ENCODE measurements at places on chromosomes 4 and X.

GRCh38 chr4:167023364-167023925 lies 210.8 kb downstream of the SPOCK3 start:
- DNase-seq = no peak

DNA sequence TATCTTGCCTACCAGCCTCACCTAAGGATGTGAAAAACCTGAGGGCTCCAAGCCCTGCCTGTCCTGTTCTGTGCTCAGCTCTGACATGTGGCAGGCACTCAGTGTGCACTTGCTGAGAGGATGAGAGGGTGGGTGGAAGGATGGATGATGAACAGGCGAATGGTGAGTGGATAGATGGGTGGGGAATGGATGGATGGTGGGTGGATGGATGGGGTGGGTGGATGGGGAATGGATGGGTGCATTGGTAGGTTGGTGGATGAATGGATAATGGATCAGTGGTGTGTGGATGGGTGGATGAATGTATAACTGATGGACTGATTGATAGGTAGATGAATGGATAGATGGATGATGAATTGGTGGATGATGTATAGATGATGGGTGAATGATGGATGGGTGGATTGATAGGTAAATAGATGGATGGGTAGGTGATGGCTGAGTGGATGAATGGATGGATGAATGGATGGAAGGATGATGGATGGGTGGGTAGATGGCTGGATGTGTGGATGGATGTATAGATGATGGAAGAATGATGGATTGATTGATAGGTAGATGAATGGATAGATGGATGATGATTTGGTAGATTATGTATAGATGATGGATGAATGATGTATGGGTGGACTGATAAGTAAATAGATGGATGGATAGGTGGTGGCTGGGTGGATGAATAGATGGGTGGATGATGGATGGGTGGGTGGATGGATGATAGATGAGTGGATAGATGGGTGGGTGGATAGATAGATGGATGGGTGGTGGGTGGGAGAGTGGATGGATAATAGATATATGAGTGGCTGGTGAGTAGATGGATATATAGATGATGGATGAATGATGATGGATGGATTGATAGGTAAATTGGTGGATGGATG lies 69.3 kb upstream of the NKX1-1 start:
- no peak for DNase-seq

DNA sequence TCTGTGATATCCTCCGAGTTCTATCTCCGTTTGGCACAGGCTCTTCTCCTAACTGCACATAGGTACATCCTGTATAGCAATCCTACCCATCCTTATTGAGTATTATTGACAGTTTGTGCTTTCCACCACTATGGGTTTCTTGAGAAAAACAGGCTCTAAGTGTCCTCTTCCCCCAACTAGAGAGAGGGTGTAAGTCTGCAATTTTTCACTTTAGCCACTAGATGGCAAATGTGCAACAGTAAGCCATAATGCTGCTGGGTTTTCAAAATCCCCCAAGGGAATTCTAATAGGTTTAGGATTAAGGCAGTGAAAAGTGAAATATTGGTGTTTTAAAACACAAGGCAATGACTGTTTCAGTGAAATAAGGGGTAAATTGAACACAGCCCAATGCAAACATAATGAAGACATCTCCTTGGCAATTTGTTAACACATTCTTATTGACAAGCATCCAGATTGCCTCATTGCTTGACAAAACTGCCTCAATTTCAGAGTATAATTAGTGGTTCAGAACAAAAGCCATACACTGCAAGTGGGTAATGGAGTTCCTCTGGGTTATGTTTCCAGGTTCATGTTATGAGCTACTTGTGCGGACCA lies 239.0 kb upstream of the HTR2C start:
- peak; percentile 12 for DNase-seq

- no peak for DNase-seq
These were observed 78.7 kb downstream of the TRPC5 start for GRCh38 chrX:112003909-112004308.

DNA sequence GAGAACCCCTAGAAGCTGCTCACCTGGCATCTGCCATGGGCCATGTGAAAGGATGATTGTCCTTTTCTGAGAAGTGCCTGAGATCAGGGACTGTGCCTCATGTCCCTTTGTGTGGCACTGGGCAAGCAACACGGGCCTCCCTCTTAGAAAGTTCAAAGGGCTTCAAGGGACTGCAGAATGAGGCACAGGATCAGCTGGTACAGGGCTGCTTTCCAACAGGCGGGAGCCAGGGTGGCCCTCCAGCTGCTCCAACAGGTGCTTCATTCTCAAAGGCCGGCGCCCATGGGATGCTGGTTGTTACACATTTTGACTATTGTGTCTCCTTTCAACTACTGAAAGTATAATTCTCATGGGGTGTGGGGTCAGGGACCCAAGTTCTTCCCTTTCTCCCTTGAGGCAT lies 114.7 kb downstream of the ENPP6 start:
- DNase-seq = no peak

GRCh38 chrX:49237060-49237459 lies 1.8 kb downstream of the CCDC22 start:
- DNase-seq = no peak

DNA sequence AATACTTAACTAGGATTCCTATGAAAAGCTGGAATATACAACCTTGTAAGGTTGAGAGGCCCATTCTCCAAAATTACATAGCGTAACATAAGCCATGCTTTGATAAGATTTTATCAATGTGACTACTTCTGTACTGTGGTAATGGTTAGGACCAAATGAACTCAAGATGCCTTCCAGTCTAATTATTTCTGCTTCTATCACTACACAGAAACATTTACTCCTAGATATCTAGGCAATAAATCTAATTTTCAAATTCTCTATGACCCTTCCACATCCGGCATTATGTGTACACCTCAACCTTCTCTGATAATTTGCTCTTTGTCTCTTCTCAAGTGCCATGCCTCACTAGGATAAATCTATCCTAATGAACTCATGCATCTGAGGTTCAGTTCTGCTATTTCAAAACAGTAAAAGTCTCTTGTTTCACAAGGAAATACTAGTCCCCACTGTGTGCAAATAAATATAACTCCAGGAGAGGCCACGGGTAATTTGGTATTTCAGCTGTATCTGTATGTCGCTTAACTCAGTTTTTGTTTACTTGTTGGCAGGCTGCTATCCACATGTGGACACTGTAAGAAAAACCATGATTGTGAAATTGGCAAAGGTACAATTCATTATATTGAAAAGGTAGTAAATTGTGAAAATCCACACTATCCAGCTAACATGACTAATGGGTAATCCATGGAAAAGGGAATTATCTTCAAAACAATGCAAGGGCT lies 93.3 kb downstream of the PRDM5 start:
- DNase-seq = no peak

DNA sequence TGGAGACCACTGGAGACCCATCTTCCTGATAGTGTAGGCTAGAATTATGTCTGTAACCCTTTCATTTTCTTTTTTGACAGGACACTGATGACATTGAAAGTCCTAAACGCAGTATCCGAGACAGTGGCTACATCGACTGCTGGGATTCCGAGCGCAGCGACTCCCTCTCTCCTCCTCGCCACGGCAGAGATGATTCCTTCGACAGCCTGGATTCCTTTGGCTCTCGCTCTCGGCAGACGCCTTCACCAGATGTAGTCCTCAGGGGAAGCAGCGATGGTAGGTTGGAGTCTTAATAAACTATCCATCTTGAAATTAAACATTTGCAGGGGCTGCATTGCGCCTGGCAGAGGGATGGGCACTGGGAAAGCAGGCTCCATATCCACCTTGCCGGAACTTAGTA lies 75.4 kb downstream of the LIMCH1 start:
- DNase-seq = peak; percentile 14

DNA sequence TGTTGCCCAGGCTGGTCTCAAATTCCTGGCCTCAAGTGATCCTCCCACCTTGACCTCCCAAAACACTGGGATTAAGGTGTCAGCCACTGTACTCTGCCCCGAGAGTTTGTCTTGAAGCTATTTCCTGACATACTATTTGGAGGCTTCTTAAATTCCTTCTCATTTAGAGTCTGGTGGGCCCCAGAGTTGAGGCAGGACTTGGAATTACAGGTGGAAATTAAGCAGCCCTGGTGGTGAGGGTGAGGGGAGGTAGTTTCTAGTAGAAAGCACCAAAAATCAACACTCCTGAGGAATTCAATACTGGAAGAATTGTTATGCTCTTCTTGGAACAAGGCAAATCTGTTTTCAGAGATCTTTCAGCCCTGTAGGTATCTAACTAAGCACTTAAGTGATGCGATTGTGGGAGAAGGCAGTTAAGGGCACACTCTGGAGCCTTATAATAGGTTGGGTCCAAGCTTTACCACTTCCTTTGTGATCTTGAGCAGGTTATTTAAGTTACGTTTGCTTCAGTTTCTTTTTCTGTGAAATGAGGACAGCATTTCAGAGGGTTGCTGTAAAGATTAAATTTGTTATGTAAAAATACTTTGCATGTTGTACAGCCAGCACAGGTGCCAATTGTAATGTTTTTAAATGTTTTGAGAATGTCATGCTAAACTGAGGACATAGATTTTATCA lies 200.7 kb downstream of the SOWAHB start:
- no peak for DNase-seq

GRCh38 chr4:178881937-178882336 lies 1439.7 kb upstream of the AGA start:
- DNase-seq = no peak

- DNase-seq = no peak
These were observed 22.8 kb downstream of the RPL9 start for GRCh38 chr4:39435659-39436563.

DNA sequence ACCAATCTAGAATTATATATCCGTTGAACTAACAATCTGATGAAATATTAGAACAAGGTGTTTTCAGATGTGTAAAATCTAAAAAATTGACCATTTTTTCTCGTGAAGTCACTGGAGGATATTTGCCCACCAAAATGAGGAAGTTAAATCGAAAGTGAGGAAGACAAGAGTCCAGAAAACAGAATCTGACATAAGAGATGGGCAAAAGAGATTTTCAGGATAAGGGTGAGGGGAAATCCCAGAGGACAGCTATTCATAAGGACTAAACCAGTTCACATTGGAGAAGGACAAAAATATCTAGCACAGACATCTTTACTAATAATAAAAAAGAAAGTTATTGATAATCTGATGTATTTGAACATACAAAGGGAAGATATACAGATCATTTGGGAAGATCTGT lies 18.7 kb upstream of the ALG13 start:
- DNase-seq = no peak

- DNase-seq = no peak
These were observed 115.9 kb upstream of the TEX13D start for GRCh38 chrX:124216396-124217115.

GRCh38 chrX:125436855-125437254 lies 117.2 kb downstream of the TEX13C start:
- peak; percentile 24 for DNase-seq

- DNase-seq = no peak
These were observed 19.5 kb upstream of the GALNTL6 start for GRCh38 chr4:171793723-171794122.

DNA sequence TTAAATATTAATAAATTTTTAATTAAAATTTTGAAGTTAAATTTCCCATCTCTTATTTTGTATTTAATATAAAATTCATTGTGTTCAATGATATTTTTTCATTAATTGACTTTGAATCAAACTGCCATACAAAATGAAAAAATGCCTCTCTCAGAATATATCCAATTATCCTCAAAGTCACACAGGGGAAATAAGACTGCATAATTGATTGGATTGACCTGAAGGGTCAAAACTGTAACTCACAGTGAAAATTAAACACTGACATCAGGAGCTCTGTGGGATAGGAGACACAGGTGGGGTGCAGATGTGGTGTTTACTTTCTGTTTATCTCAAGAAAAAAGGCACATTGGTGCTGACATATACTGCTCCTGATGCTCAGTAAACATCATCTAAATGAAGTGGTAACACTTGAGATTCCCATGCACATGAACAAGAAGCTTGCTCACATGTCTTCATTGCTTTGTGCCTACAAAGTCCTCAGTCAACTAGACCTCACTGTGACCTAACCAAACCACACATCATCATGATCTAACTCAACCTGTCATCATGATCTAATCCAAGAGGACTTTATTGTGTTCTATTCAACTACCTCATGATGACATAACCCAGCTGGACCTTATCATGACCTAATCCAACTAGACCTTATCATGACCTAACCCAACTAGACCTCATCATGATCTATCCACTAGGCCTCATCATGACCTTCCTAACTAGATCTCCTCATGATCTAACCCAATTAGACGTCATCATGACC lies 83.7 kb downstream of the DHRSX start:
- no peak for DNase-seq

DNA sequence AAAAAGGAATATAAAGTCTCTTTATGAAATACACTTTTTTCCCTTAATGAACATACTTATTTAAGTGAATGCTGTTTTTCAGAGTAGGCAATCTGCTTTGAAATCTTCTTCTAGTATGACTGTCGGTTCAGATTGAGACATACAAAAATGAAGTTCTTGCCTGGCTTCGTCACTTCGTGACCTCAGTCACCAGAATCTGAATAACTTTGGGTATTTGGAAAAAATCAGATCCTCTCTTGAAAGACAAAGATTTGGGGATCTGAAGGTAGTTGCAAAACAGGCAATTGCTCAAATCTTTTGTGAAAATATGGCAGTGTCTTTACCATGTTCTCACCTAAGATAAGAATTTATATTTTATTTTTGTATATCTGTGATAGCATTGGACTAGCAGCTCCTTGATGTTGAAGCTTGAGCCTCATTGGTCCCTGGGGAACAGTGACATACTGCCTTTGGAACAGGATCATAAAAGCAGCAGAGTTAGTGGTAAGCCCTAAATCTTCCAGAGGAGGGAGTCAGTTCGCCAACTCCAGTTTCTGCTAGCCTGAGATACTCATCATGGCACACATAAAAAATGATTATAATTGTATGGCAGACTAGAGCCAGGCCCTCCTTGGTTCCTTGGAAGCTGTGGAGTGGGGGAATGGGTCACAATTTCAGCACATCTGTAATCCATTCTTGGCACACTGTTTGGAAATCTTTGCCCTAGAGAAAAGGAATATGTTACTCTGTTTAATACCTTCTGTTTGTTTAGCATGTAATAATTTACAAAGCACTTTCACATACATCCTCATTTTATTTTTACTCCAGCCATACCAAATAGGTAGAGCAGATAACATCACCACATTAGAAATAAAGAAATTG lies 5.0 kb downstream of the ARFIP1 start:
- peak; percentile 68 for DNase-seq

GRCh38 chr4:166284221-166284620 lies 411.2 kb downstream of the TLL1 start:
- DNase-seq = no peak

DNA sequence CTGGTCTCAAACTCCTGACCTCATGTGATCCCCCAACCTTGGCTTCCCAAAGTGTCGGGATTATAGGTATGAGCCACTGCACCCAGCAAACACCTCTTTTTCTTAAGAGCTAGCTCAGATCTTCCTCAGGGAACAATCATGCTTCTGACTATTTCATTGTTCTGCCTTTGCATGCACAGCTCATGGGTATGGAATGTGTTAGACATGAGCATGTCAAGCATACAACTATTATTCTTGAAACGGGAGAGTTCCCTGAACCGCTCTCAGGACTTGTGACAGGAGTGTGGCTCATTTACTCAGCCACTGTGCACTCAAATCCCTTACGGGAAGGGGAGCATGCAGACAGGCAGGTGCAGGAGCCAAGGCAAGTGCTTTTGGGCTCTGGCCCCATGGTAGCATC lies 231.7 kb upstream of the TAPT1 start:
- DNase-seq = peak; percentile 51

Data from fibroblast of skin of right biceps (primary cell).